SJSA1 (cell line): ENCODE measurements at places on chromosomes 11 and 22. TPM values are rescaled to one million over a fixed set of nuclear protein-coding genes. Genes with fewer than 3 reads are reported as not detected.

Gene TIRAP
- total RNA-seq: 1.4 and 1.7 TPM in 2 replicates

DNA sequence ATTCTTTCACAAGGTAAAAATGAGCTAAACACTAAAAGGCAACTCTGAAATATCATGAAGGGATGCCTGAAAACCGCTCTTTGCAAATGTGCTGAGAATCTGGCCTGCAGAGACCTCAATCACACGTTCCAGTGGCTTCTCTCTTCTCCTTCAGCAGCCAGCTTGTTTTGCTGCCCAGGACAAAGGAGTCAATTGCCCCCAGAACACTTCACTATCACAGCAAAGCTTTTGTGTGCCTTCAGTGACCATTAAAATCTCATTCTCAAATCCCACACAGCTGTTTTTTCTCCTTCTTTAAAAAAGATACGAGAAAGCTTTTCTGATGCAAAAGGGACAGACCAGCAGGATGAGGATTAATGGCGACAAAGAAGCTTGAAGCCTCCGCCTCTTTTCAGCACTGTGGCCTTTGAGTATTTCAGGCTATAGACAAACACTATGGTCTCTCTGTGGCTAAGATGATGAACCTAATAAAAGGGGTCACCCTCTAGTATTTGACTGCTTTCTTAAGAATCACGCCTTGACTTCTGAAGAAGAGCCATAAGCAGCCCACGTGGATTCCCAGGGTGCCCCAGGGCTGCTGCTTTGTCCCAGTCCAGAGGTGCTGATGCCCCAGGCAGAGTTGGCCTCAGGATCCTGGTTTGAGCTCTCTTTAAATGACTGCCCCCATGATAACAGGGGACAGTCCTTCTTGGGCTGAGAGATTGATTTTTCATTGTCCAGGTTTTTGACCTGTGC lies 33.4 kb upstream of the NRIP3 start:
- no peak for DNase-seq

GRCh38 chr11:72030472-72031045 lies 31.9 kb downstream of the IL18BP start:
- no peak for DNase-seq

GRCh38 chr11:6323291-6323905 lies 3.1 kb upstream of the CAVIN3 start:
- no peak for DNase-seq

DNA sequence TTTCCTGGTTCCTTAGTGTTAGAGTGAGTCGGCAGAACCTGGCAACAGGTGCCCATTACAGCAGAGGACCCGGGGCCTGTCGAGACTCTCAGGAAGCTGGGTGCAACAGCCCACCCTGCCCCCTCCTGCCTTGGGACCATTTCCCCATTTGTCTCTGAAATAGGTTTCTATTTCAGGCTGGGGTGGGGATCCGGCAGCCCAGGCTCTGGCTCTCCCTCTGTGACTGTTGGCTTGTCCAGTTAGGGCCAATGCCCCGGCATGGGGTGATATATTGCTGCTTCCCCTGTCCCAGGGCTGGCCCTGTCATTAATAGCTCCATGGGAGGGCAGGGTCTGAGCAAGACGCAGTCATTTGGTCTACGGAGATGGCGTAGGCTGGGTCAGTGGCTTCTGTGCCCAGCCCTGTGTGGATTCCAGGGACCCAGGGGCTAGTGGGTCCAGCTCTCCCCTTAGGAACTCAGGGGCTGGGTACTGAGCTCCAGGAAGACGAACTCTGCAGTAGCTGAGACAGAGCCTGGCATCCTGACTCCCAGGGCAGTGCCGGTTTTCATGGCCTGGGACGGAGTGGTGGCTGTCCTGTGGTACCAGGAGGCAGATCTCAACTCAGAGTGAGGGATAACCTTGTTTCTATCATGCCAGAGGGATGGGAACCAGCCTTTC lies 2.7 kb downstream of the P2RY6 start:
- DNase-seq: no peak
